SJCRH30 (cell line): ENCODE measurements at places on chromosomes 2 and 18.
A peak's percentile ranks its signal among the peaks of the same experiment; 100 is the strongest.

GRCh38 chr2:137677466-137677865 lies 286.8 kb upstream of the HNMT start:
- no peak for DNase-seq

- no peak for DNase-seq
Observed at GRCh38 chr2:127080938-127081755, 25.8 kb downstream of the BIN1 start.

DNA sequence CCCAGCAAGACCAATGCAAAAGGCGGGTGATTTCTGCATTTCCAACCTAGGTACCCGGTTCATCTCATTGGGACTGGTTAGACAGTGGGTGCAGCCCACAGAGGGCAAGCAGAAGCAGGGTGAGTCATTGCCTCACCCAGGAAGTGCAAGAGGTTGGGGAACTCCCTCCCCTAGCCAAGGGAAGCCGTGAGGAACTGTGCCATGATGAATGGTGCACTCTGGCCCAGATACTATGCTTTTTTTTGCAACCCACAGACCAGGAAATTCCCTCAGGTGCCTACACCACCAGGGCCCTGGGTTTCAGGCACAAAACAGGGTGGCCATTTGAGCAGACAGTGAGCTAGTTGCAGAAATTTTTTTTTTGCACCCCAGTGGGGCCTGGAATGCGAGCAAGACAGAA lies 662.6 kb upstream of the ACVR2A start:
- no peak for DNase-seq

DNA sequence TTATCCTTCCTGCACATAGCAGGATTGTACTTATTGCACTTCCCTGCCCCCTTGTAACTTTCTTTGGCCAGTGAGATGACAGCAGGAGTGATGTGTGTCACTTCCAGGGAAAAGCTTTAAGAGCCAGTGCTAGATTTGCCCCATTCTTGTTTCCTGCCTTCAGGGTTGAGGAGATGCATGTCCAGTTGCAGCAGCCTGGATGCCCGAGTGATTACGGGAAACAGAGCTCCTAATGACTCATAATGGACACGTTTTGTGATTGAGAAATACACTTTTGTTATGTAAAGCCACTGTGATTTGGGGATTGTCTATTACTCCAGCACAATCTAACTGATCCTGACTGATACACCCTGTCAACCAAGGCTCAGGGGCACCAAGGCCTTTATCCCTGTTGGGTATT lies 5.0 kb upstream of the TET3 start:
- DNase-seq = no peak

- DNase-seq = no peak
Observed at GRCh38 chr2:29317801-29318485, 202.7 kb downstream of the CLIP4 start.

- no peak for DNase-seq
Observed at GRCh38 chr2:149901231-149901859, 313.8 kb upstream of the MMADHC start.

DNA sequence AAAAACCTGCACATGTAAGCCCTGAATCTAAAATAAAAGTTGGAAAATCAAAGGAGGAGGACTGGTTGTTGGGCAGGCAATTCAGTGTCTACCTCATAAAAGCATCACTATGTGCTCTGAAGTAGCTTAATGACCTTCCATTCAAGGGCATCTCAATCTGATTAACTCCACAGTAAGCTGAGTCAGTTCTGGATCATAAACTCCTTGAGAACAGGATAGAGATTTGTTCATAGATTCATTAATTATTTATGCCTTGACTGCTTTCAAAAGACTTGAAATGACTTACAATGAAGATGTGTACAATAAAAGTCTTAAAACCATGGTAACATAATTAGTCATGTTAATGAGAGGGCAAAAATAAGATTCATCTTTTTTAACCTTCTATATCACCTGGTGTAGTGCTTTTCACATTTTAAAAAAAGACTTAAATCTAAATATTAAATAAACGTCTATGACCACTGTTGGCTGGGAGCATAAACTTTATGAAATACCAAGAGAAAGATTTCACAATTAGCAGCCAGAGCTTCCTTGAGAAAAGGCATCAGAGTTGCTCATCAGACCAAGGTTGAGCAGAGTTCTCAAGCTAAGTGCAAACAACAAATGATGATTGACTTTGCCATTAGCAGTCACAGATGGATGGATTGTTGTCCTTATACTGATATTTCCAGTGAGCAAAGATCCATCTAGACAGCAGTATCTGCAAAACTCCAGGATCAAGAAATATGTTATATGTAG lies 237.3 kb upstream of the THUMPD2 start:
- DNase-seq = no peak

GRCh38 chr2:932320-933115 lies 18.1 kb upstream of the SNTG2 start:
- no peak for DNase-seq

GRCh38 chr2:107313316-107313715 lies 427.3 kb upstream of the ST6GAL2 start:
- DNase-seq = no peak

- DNase-seq = peak; percentile 23
Observed at GRCh38 chr2:39780825-39781600, 2.0 kb upstream of the THUMPD2 start.

- DNase-seq = no peak
Observed at GRCh38 chr18:74068296-74068695, 79.3 kb downstream of the FBXO15 start.

GRCh38 chr2:174643356-174643755 lies 45.8 kb upstream of the WIPF1 start:
- DNase-seq = no peak

DNA sequence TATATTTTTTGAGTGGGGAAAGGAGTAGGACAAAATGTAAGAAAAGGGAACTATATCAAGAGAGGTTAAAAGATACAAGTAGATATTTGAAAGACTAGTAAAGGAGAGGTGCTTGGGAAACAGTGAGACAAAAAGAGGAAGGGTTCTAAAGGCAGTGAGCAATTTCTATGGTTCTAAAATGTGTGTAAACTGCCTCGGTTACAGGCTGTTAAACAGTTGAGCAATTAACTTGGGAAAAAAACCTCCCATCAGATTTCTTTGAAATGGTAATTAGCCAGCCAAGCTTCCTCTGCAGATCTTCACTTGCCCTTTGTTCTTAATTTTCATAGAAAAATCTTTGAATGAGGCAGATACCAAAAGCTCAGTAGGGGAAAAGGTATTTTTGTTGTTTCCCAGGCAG lies 238.7 kb upstream of the KCNH7 start:
- no peak for DNase-seq

GRCh38 chr2:158042245-158042644 lies 59.4 kb upstream of the UPP2 start:
- peak; percentile 68 for DNase-seq

DNA sequence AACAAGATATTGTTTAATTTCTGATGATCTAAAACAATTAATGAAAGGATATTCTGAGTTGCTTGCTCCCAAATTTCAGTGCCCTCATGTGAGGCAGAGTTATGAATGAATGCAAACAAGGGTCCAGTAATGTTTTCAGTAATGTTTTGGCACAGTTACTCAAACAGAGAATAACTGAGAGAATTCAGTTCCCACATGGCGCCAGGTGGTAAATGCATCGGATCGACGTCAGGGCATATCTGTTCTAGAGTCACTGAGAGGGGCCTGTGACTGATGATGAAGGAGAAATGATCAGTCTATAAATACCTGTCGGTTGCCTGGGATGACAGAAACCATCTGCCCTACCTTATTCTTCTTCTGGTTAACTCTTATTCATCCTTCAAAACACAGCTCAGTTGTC lies 81.4 kb downstream of the KCNS3 start:
- DNase-seq = no peak

DNA sequence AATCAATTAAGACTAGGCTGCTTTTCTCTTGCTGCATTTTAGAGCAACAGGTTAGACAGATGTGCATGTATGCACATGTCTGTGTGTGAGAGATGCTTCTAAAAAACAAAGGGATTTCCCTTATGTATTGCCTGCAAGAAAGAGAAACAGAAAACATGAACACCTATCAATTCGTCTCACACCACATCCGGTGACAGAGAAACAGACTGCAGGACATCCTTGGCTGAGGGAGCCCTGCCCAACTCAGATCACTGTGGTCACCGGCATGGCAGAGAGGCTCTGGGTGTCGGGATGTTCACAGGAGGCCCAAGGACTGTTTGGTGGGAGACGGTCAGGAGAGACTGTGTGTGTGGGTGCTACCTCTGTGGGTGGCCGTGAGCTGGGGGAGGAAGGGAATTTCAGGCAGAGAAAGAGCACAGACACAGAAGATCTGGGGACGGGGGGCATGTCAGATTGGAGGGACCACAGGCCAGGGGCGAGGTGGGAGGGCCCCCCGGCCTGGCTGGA lies 24.9 kb downstream of the FHL2 start:
- no peak for DNase-seq

GRCh38 chr2:1238598-1239138 lies 174.6 kb upstream of the TPO start:
- no peak for DNase-seq

DNA sequence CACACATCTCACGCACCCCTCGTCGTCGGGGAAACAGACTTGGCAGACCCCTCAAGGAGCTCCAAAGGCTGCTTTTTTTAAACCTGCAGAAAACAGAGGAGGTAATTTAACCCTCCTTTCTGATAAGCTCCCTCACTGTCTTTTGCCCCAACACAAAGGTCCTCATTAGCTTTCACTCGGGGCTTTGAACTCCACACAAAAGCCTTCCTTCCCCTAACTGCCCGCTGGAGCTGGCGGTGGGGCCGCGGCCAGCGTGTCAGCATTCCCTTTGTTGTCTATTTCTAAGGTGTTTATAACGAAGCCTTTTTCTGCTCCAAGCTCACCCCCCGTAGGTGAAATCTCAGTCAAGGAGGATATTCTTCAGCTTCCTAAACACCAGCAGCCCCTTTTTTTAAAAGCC lies 43.5 kb upstream of the ID2 start:
- DNase-seq = no peak

DNA sequence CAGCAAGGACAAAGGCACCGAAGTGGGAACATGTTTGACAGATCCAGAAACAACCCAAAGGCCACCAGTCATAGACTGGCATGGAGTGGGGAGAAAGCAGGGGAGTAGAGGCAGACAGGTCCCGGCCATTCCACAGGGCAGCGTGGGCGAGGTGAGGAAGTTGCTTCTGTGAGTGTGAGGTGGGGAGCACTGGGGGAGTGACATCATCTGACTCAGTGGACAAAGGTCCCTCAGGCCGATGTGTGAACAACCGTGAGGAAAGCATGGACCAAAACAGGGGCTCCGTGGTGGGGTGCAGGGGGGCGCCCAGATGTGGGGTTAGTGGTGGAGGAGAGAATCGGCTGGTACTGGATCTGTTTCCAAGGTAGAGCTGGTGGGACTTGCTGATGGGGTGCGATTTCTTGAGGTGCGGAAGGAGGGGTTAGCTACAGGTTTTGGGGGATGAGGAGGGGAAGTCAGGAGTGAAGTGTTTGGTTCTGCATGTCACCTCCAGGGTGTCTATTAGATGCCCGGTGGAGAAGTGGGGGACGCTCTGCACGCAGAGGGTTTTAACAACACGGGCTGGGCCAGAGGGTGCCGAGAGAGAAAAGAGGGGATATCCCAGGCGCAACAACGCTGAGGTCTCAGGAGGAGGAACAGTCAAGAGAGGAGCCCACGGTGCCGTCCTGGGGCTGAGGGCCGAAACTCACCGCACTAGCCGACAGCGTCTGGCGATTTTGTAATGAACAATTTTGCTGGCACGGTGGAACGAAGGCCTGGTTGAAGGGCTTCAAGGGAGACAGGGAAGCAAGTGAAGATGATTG lies 2.5 kb upstream of the SFT2D3 start:
- no peak for DNase-seq

GRCh38 chr2:199409759-199410529 lies 47.8 kb downstream of the SATB2 start:
- DNase-seq = peak; percentile 55

GRCh38 chr2:151649966-151650365 lies 84.3 kb downstream of the NEB start:
- no peak for DNase-seq

GRCh38 chr2:140596447-140596846 lies 1534.4 kb downstream of the LRP1B start:
- no peak for DNase-seq

GRCh38 chr2:122108186-122108585 lies 352.7 kb downstream of the TSN start:
- DNase-seq = no peak

DNA sequence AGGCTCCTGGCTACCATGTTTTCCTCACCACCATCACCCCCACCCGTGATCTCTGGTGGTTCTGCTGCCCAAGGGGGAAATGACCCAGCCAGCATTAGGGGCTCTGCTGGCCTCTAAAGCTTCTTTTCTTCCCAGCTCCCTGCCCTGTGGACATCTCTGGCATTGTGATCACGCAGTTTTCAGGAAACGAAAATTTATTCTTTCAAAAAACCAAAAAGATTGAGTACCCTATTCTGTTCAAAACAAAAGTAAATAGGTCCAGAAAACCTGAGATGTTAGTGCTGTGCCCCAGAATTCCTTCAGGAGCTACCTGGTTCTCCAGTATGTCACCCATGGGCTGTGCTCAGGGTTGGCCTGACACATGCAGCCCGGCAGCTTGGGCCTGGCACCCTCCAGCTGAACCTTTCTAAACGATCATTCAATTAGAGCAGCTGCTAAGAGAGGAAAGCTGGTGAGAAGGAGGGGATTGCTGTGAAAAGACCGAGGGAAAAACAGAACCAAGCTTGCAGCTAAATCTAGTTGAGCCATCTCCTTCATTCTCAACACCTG lies 157.5 kb downstream of the MGAT5 start:
- DNase-seq = peak; percentile 18

DNA sequence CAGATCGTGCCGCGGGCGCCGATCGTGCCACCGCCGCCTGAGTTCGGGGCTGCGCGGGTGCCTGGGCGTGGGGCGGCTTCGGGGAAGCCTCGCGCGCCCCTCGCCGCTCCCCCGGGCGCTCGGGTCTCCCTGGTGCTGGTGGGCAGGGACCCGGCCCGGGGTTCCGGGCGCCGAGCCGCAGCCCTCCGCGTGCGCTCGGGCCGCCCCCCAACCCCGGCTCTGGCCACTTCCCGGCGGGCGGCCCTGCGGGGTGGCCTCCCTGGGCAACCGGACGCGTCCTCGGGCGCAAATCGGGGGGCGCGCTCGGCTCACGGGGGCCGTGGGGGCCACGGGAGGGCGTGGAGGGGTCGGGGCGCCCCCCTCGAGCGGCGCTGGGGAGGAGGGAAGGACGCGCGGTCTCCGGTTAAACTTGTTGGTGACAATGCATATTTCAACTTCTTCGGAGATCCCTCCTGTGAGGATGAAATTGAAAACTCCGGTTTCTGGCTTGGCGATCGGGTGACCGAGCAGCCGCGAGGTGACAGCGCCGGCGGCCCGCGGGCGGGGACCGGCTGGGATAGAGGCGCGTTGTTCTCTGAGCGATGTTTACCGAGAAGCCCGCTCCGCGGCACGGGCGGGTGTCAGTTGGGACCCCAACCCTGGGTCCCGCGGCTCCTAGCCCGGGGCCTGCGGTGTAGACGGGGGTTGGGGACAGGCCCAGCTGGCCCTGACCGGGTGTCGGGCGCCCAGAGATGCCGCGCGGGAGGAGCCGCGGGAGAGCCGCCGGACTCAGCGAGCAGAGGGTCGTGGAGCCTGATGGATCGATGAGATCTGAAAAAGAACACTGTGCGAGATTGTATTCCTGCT lies 676 bp downstream of the SH3BP4 start:
- DNase-seq = peak; percentile 62

- no peak for DNase-seq
Observed at GRCh38 chr18:64401268-64402060, 252.6 kb upstream of the LINC00305 start.

- peak; percentile 20 for DNase-seq
Observed at GRCh38 chr2:159968279-159968900, 94.0 kb downstream of the PLA2R1 start.
